ENCODE measurements at places on chromosomes 11 and 22. TPM values are rescaled to one million over a fixed set of nuclear protein-coding genes. Genes with fewer than 3 reads are reported as not detected.
A peak's percentile ranks its signal among the peaks of the same experiment; 100 is the strongest.

GRCh38 chr22:37223965-37224551 is 11.8 kb upstream of the SSTR3 start:
- no peak for DNase-seq

DNA sequence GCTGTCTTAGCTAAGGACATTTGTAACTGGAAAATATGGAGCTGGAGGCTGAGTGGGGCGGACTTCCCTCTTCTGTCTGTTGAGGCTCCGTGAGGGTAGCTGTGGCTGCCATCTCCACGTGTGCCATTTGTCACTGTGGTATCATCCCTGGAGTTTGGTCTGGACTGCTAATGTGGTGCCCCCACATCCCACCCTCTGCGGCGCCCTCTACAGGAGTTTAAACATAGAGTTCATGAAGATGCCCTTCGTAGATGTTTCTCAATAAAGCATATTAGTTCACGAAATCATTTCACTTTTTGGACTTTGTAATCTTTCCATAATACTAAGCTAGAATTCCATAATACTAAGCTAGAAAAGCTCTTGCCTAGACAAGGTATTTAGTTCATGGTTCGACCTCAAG is 52.4 kb downstream of the TECTA start:
- DNase-seq = no peak

DNA sequence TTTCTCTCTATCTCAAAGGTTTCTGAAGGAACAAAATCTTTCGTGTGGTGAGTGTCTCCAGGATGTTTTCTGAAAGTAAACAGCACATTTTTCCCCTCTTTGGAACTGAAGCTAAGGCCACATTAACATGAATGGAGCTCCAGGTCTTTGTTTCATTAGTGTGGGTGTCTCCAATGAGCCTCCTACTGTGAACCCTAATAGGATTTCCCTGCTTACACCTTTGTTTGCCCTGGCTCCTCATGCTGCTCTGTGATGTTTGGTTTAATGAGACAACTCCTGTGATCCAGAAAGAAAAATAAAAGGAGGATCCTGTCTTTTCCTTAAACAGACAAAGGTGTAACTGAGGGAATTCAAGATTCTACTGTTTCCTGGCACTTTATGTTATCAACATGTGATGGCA is 76.9 kb upstream of the SLC6A5 start:
- DNase-seq = no peak

GRCh38 chr22:31446208-31446607 is 43.4 kb downstream of the EIF4ENIF1 start:
- no peak for DNase-seq

DNA sequence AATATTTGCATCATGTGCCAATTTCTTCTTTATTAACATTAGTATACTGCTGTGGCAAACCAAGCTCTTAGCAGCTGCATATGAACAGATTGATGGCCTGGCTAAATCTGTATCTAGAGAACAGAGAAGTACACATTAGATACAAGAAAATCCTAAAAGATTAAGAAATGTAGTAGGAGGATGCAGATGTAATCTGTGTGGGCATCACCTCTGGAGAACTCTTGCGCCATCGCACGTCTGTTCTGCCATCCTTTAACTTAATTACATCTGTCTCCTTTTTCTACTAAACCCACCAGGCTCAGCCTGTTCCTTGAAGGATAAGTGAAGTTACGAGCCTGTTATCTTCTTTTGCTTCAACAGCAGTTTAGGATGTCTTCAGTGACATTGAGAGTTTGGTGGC is 196.4 kb upstream of the PITPNB start:
- no peak for DNase-seq

GRCh38 chr11:88098289-88098688 is 77.0 kb downstream of the RAB38 start:
- DNase-seq = no peak

DNA sequence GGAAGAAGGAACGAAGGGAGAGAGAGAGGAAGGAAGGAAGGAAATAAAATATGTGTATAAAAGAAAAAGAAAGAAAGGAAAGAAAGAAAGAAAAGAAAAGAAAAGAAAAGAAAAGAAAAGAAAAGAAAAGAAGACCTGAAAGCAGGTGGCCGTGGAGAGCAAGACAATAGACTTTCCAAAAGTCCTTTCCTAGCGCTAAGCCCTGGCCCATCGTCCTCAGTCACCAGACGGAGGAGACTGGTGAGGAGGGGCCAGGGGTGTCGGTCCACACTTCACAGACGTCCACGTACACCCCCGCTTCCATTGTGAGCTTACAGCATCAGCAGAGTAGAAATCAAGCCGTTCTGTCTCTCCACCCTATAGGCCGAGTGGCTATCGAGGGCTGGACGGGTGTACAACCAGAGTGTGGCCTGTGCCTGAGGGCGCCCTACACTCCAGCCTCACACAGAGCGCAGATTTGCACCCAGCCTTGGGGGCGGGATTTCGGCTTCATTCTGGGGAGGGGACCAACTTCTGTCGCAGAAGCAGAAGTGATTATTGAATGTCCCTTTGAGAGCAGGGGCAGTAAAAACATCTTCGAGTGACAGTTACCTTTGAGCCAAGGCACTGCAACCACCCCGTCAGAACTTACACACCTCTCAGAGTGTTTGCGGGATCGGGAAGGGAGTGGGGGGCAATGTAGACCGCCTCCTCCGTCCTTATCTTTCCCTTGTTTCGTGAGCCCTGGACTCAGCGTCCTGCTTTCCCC is 2.0 kb upstream of the BSX start:
- DNase-seq = no peak

DNA sequence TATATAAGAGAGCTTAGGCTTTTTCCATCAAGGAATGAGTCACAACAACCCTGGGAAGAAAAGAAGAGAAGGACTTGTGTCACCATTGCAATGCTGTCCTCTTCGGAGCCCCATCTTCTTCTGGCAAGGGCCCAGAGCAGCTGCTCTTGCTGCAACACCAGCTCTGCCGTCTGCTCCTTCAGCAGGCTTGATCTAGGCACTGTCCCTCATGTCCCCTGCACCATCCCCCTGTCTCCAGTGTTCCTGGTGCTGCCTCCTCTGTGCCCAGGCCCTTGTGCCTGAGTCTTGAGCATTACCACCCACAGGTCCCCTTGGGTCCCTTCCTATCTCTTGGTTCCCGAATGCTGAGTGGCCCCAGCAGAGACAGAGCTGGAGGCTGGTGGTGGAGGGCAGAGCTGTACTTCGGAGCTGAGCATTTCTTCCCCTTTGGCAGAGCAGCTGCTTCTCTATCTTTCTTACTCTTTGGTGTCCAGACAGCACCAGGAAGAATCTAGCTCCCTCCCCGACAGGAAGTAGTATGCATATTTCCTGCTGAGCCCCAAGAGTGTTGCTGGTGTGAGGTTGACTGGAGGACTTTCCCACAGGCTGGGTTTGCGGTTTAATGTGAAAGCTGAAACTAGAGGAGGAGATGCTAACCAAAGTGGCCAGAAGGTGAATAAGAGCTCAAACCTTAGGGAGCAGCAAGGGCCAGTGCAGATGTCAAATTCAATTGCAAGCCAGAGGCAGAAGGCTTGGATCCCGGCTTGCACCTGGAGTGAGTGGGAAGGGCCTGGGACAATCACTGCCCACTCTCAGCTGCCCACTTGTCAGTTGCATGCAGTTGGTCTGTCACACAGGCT is 27.8 kb downstream of the WEE1 start:
- peak; percentile 23 for DNase-seq

GLB1L2 gene
- polyA plus RNA-seq = 4.1 TPM

PAK1 gene
- polyA plus RNA-seq = 55.1 TPM

GRCh38 chr22:46843821-46844255 is 81.4 kb downstream of the TBC1D22A start:
- no peak for DNase-seq

- no peak for DNase-seq
These were observed 26.2 kb downstream of the TBC1D22A start for GRCh38 chr22:46788441-46789172.

KIF18A gene
- 6.4 TPM for polyA plus RNA-seq

DNA sequence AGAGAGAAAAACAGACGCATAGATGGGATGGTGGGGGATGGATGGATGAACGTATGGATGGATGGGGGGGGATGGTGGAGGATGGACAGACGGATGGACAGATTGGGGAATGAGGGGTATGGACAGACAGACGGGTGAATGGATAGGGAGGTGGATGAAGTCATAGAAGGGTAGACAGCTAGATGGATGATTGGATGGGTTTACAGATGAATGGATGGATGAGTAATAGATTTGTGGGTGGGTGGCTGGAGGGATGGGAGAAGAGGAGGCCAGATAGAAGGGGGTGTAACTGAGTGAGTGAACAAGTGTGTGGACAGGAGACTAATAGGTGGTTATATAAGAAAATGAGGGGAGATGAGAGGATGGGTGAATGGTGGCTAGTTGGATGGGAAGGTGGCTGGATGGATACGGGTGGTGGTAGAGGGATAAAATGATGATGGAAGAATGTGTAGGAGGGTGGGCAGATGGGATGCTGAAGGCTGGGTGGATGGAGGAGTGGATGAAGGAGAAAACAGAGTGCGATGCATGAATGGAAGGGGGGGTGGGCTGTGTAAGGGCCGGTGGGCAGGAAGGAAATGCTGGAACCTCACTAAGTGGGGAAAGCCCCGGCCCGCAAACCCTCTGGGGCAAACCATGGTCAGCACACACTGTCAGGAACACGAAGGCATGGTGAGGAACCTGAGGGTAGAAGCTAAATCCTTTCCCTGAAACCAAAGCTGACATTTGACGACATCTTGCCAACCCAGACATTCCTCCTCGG is 21.6 kb downstream of the ARVCF start:
- no peak for DNase-seq

DNA sequence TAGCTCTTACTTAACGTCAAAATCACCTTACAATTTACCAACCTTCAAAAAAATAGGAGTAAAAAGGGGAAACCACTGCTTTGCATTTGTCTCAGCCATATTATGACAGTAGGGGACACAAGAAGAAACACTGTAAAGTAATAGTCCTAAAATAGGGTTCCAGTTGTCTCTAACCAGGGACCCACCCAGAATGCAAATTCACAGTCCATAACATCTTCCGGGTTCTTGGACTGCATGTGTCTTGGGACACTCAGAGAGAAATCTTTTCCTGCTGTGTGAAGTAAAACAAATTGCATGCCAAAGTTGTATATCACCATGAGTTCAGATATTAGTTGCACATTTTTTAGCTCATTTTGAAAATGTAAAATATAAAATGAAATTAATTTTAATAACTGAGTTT is 69.8 kb upstream of the PGR start:
- no peak for DNase-seq

OR51B4 gene
- not detected for polyA plus RNA-seq

B3GAT1 gene
- polyA plus RNA-seq = 0.46 TPM

DNA sequence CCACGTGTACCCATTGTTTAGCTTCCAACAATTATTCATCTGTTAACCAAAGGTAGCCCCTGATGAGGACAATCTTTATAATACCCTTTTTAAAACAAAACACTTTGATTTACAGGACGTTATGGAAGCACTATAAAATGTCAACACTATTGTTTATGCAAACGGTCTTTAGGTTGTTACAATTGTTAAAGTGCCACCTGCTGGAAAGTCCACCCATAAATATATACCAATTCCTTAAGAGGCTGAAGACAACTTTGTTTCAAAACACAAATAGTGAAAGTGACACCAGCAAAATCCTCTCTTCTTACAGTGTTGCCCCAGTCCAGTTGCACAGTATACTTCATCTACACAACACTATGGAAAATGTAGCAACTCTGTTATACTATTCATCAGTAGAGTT is 68.9 kb upstream of the SLN start:
- DNase-seq = no peak

TCN2 gene
- 39.4 TPM for polyA plus RNA-seq

ENTHD1 gene
- not detected for polyA plus RNA-seq

DNA sequence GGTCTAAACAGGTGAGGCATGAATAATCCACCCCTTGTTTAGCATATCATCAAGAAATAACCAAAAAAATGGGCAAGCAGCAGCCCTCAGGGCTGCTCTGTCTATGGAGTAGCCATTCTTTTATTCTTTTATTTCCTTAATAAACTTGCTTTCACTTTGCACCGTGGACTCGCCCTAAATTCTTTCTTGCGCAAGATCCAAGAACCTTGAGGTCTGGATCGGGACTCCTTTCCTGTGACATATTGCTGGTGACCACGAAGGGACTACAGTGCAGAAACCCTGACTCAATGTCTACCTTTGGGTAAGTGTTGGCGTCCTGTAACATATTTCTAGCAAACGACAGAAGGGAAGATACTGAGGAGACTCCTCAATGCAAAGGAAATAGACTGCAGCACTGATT is 1099.2 kb downstream of the FAM181B start:
- DNase-seq = no peak

DNA sequence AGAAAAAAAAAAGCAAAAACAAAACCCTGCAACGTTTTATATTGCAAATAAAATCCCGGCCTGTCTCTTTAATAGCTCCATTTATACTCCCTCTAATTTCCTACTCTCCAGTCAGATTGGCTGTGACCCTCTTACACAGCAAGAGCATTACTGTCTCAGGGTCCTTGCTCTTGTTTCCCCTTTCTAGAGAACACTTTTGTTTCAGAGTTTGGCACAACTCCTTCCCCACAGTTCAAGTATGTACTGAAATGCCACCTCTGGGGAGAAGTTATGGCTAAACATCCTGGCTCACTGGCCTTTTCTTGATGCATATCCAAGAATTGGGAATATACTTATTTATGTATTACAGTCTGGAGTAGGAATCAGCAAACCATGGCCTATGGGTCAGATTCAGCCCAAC is 2.6 kb downstream of the CASP12 start:
- no peak for DNase-seq

DNA sequence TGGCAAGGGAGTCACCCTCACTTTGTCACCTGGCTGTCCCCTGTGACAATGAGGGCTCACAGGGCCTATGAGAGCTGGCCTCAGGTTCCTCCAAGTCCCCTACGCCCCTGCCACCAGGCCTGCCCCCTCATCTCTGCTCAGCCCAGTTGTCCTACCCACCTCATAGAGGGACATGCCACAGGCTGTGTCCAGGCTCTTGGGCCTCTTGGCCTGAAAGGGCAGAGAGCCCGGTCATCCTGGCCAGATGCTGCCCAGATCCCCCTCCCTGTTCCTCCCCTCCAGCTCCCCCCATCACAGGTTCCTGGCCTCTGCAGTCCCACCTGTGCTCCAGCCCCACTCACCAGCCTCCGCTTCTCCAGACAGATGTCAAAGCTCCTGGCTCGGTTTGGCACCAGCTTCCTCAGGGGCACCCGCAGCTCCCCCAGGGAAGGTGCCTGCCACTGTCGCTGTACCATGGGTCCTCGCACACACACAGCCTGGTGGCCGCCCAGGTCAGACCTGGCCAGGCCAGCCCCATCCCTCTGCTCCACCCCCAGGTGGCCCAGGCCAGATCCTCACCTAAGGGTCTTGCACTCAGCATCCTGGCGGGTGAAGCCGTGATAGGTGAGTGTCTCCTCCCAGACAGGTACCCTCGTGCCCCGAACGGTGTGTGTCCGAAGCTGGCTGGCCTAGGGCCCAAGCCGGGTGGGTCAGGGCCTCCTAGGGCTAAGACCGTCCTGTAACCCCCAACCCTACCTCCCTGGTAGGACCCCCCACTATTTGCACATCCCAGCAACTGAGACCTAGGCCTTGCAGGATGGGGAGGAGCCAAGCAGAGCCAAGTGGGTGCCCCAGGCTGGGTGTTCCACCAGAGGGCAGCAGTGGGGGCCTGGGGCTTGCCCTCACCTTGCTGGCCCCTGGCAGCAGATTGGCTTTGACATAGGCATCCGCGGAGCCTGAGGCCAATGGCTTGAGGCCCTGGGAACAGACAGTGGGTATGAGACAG is 8.3 kb downstream of the NDUFV1 start:
- DNase-seq = no peak
